Anterior cingulate cortex (tissue), 58 donors: ENCODE measurements at places on chromosomes 3 and 15.

GRCh38 chr3:99212969-99213368 lies 311.5 kb upstream of the DCBLD2 start:
- DNase-seq = no peak

GRCh38 chr15:35376707-35377106 lies 169.3 kb downstream of the DPH6 start:
- DNase-seq = no peak

DNA sequence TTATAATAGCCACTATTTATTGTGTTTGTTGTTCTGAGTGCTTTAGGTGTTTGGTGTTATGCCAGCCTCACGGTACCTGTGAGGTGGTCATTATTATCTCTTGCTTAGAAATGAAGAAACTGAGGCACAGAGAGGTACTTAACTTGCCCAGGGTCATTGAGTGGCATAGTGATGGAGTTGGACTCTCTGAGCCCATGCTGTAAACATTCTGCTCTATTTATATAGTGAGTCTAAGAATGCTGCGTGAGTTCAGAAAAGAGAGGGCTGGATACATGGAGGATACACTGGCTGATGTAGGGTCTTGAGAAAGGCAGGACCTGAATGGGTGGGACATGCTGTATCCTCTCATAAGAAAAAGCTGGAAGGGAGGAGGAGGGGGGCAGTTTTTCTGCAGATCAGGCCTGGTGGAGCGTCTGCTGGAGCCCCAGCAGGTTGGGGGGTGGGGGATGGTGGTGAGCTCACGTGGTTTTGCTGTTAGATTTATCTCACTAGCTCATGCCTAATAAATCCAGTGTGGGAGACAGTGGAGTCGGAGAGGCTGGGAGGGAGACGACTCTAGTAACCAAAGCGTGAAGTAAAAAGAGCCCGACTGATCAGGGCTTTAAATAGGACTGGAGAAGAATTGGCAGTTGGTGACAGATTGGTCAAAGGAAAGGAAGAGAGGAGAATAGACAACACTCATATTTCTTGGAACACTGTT lies 16.0 kb downstream of the MED12L start:
- no peak for DNase-seq

DNA sequence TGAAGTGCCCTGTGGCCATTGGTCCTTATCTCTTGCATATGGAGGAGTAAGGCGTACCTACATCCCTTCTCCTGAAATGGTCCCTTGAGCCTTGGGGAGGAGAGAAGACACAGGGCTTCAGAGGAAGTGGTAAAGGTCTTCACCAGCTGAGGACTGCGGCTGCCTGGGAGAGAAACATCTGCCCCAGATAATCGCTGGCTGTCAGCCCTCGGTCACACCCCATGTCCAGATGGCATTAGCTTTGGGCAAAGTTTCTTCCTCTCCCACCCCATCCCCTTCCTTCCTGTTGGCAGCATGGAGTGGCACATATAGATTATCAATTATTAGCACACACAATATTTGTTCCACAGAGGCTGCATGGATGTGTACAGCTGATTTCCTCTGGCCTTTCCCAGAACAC lies 61.6 kb downstream of the LRTM1 start:
- DNase-seq = no peak

DNA sequence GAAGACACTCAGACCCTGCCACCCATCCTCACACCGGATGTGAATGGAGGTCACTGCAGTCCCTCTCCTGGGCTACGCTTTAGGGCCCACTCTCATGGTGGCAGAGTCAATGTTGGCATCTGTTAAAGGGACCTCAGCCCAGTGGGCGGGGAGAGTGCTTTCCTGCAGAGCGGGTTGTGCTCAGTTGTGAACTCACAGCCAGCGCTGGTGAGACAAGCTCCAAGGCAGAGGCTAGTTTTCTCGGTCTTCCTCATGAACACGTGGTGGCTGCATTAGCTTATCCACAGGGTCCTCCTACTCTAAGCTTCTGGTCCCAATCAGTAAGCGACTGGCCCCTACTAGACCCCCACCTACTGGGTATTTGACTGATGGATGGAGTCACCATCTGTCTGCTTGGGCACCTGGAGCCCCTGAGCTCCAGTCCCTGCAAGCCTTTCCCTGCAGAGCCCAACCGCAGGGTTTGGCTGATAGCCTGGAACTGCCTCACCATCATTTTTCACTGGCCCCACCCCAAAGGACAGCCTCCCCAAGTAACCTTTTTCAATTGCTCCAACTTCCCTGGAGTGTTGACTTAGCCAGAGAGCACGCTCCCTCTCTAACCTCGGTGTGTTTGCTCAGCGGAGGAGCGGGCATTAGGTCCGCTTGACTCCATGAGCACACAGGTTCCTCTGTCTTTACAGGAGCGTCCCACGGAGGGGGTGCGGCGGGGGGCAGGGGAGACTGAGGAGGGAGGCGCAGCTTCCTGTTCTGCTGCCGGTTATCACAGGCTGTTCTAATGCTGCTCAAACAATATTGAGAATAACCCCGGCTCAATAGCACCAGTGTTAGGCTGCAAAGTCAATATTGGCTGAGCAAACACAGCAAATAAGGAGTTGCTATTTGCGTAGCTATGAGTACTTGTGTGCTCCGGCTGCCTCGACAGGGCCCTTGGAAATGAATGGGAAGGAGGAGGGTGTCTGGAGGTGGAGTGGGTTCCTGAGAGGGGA lies 141.7 kb downstream of the RPLP1 start:
- no peak for DNase-seq

GRCh38 chr15:80898040-80898439 lies 91.6 kb downstream of the MESD start:
- no peak for DNase-seq

- no peak for DNase-seq
Observed at GRCh38 chr3:79976466-79976865, 208.7 kb upstream of the ROBO1 start.

GRCh38 chr3:42739401-42740158 lies 33.5 kb downstream of the CCDC13 start:
- peak; percentile 86 for DNase-seq

GRCh38 chr3:127970966-127971592 lies 56.0 kb downstream of the KBTBD12 start:
- peak; percentile 35 for DNase-seq

GRCh38 chr3:25084016-25084415 lies 344.0 kb upstream of the RARB start:
- DNase-seq = no peak
